A549 treated with DMSO at 1 μM for 4 hours (cell line): ENCODE measurements at places on chromosomes 1 and 21. TPM values are rescaled to one million over a fixed set of nuclear protein-coding genes. Genes with fewer than 3 reads are reported as not detected.

The AMY1A gene
- not detected in 5 replicates for total RNA-seq

The GBP5 gene
- 0.02 to 0.10 TPM (median 0.03 TPM) in 3 of 5 replicates, not detected in the others for total RNA-seq

The PGLYRP4 gene
- not detected in 5 replicates for total RNA-seq

The CLDN17 gene
- not detected in 5 replicates for total RNA-seq

The UCK2 gene
- total RNA-seq, result 111 to 116 TPM (median 115 TPM) in 5 replicates

The ELF3 gene
- total RNA-seq, result 238 to 280 TPM (median 261 TPM) in 5 replicates

The SLC44A3 gene
- 1.6 to 2.1 TPM (median 1.9 TPM) in 5 replicates for total RNA-seq

The MTARC1 gene
- total RNA-seq, result 8.3 to 12.0 TPM (median 9.9 TPM) in 5 replicates

The ANKRD34A gene
- 0.17 to 0.69 TPM (median 0.23 TPM) in 5 replicates for total RNA-seq

The SLC44A5 gene
- total RNA-seq, result 0.06 to 0.11 TPM (median 0.09 TPM) in 4 of 5 replicates, not detected in the other

The TMEM269 gene
- total RNA-seq, result 0.07 to 0.15 TPM (median 0.09 TPM) in 5 replicates

The AVPR1B gene
- not detected in 5 replicates for total RNA-seq

The TSHB gene
- not detected in 5 replicates for total RNA-seq

The RYR2 gene
- total RNA-seq, result 0.03 to 0.10 TPM (median 0.06 TPM) in 4 of 5 replicates, not detected in the other

The FOXD2 gene
- total RNA-seq, result 0.39 to 0.53 TPM (median 0.43 TPM) in 5 replicates

The BACH1 gene
- total RNA-seq, result 6.3 to 12.0 TPM (median 8.3 TPM) in 5 replicates

The CNKSR1 gene
- 0.21 to 0.76 TPM (median 0.29 TPM) in 5 replicates for total RNA-seq

The KIAA1614 gene
- 0.64 to 1.3 TPM (median 0.85 TPM) in 5 replicates for total RNA-seq

The ADGRL4 gene
- total RNA-seq, result not detected in 5 replicates

The PTGFR gene
- total RNA-seq, result not detected in 5 replicates

The PM20D1 gene
- not detected in 5 replicates for total RNA-seq

The DHCR24 gene
- total RNA-seq, result 39.6 to 43.4 TPM (median 42.6 TPM) in 5 replicates

The ATAD3C gene
- not detected in 5 replicates for total RNA-seq

The LHX8 gene
- total RNA-seq, result 1.1 to 1.8 TPM (median 1.3 TPM) in 5 replicates

The GBP6 gene
- total RNA-seq, result not detected in 5 replicates

The TMOD4 gene
- 0.25 to 0.44 TPM (median 0.33 TPM) in 4 of 5 replicates, not detected in the other for total RNA-seq
